ENCODE measurements at places on chromosomes 5 and 9.
A peak's percentile ranks its signal among the peaks of the same experiment; 100 is the strongest.

DNA sequence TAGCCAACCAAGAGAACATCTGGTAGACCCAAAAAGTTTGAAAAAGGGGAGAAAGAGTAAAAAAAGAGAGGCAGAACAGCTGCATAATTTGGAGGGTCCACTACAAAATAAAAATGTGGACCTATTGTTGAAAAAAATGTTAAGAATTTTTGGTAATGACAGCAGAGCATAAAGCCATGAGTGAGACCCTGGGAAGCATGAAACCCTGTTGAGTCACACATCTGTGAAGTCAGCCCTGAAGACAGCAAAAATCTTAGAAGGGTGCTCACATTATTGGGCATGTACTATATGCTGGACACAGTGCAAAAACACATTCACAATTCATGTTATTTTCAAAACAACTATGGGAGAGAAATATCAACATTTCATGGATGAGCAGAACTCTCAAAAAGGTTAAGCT lies 56.4 kb upstream of the LIFR start:
- no peak for DNase-seq

DNA sequence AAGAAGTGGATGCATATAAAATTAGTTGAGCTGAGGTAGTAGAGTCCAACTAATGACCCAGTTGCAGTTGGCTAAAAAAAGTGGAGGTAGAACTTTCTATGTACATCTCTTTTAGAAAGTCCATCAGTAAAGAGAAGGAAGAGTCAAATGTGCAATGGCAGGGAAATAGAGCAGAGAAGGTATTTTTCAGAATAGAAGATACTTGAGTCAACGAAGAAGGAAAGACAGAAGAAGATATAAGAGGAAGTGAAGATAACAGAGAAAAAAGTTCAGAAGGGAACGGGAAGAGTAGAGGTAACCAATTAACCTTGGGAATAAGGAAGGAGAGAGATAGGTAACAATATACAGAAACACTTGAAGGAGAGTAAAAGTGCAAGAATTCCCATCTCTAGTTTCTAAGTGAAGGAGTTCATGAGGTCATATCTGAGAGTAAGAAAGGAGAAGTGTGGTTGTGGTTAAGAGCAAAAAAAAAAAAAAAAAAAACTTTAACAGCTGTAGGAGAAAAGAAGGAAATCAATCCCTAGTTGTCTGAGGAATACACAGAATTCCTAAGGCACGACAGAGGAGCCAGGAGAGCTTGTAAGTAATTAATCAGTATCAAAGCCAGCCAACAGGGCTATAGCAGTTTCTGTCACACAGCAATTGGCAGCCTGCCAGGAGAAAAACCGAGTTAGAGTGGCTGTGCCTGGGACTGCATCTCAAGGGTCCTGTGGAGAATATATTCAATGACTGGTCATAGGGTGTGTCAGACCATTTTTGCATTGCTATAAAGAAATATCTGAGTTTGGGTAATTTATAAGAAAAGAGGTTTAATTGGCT lies 61.0 kb downstream of the ARL15 start:
- DNase-seq = peak; percentile 15

- no peak for DNase-seq
Measured at GRCh38 chr5:160303690-160304089, 8.7 kb downstream of the CCNJL start.

DNA sequence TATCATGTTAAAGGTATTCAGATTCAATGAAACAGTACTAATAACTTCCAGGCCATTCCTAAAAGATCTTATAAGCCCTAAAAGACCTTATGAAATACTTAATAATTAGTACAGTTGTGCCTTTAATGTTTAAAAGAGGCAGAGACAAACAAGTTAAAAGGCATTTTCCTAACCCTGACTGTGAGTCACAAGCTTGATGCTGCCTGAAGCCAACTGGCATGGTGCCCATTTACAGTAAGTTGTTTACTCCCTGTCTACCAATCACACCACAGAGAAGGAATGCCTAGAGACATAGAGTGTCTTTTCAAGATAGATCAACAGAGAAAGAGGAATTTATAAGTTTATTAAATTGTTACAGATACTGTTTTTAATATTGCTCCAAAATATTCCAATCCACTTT lies 47.8 kb downstream of the NR3C1 start:
- DNase-seq = no peak

DNA sequence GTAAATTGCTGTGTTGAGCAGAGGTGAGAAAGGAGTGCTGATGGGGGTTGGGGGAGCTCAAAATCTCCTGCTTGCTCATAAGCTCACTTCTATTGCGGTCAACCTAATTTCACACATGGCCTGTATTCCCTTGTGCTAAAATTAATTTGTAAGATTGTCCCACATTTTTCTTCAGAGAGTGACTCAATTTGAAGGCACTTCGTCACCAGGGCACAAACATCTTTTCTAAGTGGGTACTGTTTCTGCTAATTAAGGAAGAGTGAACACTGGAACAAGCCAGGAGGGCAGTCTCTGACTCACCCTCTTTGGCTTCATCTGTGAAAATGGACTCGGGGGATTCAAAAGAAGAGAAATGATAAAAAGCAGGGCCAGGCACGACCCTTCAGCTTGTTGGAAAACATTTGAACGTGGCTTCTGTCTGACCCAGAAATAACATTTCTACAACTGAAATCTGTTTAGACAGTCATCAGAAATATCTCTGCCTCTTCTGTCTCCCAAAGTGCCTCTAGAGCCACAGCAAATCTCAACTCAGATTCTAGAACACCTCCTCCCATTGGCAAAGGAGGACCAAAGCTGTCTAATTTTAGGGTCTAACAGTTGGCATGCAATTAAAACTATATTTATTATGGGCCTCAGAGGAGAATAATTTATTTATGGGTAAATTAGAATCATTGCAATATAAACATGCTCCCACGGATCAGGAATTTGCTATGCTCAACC lies 49.8 kb downstream of the FEM1C start:
- no peak for DNase-seq

DNA sequence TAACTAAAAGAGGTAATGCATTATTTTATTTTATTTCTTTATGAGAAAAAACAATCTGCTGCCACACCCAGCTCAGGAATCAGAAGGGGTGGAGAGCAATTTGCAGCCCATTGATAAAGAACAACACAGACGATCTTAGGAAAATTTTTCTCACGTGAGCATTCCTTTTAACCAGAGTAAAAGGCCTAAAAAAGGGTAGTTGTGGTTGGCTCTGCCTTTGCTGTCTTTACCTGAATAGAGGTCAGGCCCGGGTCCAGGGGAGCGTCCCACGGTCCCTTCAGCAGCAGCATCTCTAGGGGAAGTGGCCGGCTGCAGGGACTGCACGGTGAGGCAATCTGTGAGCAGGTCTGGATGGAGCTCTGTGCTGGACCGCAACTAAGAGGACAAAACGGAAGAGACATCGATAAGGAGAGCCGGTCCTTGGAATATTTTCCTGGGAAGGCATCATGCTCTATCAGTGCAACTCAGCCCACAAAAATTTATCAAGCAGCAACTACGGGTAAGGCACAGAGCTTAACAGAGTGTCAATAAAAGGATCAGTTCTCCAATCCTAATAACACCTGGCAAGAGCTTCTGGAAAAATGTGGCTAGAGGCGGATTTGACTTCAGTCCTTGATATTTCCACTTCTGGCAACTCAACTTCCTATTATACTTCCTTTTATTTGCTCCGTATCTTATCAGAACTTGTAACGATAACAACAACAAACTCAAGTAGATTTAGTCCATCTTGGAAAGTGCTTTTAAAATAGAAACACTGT lies 372.8 kb upstream of the RFX3 start:
- no peak for DNase-seq

- no peak for DNase-seq
Measured at GRCh38 chr9:89929673-89930480, 325.1 kb downstream of the GADD45G start.

DNA sequence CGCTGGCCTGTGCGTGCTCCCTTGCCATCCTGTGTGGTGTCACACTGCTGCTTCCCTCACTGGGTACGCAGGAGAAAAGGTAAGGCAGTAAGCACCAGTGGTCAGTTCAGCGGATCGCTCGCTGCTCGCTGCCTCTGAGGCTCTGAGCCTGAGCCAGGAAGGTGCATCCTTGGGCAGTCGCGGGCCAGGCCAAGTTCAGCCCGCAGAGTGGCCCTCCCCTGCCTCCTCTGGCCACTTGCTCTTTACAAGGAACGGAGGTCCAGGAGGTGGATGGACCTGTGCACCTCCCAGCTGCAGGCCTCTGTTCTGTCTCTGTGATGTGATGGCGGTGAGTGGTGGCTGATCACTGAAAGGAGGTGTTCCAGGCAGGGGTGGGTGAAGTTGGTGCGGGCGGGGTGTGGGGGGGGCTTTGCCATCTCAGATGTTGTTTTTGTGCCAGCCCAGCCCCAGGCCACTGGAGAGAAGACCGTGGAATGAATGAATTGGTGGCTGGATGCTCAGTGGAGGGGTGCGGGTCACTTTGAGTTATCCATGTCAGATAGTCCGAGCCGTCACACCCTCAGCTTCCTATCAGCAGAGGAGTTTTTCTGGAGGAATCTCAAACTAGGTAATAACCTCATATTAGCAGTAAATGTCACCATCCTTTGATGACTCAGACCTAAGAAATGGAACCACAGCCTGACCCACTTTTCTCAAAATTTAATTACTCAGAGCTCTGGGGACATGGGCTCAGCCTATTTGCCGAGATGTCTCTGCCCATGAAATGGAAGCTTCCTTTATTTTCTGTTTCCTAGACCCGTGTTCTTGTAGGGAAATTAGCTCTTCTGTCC lies 7.3 kb downstream of the COL5A1 start:
- DNase-seq = no peak

DNA sequence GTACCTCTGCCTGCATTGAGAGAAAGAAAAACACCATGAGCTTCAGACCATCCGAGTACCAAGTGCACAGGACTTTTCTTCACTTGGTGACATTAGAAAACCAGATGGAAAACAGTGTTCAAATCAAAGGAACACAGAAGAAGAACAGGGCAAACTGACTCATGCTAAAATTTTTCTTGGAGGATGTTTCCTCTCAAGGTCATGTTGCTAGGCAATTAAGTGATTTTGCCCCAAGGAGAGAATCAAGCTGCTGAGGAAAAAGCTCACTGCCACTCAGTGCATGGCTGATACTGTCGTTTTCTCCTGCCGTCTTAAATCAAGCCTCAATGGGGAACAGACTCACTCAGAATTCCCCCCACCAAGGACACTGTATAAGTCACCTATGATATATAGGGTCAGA lies 57.9 kb upstream of the SIMC1 start:
- DNase-seq = no peak

GRCh38 chr5:91293131-91293530 lies 90.0 kb downstream of the ARRDC3 start:
- no peak for DNase-seq

GRCh38 chr9:89422151-89422975 lies 75.5 kb downstream of the SEMA4D start:
- no peak for DNase-seq

- no peak for DNase-seq
Measured at GRCh38 chr9:28820741-28821140, 1247.5 kb upstream of the C9orf72 start.

DNA sequence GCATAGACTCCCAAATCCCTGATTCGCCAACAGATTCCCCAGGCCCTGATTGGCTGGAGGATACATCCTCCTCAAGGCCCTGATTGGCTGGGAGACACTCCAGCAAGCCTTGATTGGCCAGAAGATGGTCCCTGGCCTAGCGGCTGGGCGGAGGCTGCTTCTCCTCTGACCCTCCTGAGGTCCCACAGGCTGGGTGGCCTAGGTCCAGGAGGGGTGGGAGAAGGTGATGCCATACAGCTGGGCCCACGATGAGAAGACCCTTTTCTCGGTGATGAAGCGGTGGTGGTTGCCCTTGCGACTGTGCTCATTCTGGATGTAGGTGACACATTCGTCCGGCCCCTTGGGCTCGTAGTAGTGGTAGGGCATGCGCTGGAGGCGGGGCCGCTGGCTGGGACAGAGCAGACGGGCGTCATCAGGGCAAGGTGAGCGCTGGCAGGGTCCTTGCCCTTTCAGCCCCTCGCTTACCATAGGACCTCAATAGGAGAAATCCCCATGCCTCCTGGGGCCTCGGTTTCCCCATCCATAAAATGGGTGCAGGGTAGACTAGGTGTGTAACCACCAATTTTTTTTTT lies 9.0 kb upstream of the AK1 start:
- DNase-seq = no peak

Data from GM10248 (cell line).